ENCODE measurements at places on chromosomes 4 and X.
A peak's percentile ranks its signal among the peaks of the same experiment; 100 is the strongest.

DNA sequence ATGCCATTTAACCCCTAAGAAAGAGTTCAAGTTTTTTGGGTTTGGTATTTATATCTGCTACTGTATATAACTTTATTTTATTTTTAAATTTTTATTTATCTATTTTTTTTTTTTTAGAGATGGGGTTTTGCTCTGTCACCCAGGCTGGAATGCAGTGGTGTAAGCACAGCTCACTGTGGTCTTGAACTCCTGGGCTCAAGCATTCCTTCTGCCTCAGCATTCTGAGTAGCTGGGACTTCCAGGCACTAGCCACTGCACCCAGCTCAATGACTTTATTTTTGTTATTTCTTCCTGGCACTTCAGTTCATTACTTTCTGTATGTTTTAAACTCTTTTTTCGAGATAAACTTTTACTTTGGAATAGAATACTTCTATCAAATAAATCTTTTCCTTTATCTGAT, 42.4 kb upstream of the PGAM4 start:
- no peak for DNase-seq

DNA sequence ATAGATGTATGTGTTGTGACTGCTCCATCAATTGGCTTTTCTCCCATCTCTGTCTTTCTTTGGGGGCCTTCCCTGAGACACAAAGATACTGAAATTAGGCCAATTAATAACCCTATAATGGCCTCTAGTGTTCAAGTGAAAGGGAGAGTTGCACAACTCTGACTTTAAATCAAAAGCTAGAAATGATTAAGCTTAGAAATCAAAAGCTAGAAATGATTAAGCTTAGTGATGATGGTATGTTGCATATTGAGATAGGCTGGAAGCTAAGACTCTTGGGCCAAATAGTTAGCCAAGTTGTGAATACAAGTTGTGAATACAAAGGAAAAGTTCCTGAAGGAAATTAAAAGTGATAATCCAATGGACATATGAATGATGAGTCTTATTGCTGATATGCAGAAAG, 452.9 kb upstream of the AGA start:
- DNase-seq: no peak

- DNase-seq: no peak
Measured at GRCh38 chrX:36961590-36961989, 46.6 kb upstream of the FAM47C start.

GRCh38 chrX:129233786-129234185, 289.5 kb downstream of the SMARCA1 start:
- DNase-seq: no peak

DNA sequence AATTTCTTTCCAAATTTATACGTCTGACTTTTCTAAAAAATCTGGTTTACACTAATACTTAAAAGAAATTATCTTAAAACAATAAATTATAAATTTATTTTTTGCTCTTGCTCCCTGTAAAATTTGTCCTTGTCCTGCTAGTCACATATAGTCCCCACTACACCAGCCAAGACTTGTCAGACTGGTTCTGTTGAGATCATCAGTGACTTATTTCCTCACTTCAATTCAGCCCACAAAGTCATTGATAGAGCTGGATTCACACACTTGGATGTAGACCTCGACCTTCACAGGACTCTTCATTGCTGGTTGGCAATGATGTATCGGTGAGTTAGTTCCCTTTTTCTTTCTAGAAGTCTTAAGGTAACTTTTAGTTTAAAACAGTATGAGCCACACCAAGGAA, at the start of gene TMPRSS11E:
Gene TMPRSS11E (plus strand): TSS at position 263 of the 400 bp plus-strand sequence. CDS start 50 bp downstream, at position 313.
- DNase-seq: no peak

DNA sequence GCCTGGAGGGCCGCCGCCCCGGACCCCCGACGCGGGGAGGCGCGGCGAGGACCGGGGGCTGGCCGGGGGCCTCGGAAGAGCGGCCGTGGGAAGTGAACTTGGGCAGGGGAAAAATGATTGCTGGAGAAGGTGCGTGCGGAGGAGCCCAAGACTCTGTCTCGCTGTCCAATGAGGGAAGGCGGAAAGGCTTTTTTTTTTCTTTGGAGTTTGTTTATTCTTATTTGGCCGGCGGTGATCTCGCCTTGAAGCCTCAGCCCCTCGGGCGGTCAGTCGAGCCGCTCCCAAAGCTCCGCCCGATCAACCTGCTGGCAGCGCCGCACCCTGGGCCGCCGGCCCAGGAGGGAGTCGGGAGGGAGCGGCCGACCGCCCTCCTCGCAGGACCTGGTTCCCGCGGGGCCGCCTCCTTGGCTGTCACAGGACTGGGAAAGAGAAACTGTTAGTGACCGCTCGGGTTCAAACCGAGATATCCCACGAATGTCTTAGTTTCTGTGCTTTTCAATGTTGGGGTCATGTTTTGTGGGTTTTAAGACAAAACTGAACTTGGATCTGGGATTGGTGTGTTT, 2.5 kb downstream of the CPEB2 start:
- DNase-seq: peak; percentile 20

DNA sequence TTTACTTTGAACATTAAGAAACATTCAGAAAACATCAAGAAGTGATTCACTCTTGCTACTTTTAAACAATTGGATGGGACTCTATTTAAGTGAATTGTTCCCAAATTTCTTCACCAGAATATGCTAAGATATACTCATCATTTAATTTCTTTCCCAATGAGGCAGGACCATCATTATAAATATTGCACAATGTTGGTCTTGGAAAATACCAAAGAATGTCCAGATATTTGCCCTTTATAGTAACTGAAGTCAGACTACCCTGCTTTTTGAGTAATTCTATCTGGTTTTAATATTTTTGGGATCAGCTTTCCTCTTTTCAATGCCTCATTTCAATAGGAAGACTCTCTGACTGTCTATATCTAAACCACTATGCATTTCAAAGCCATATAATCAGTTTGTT, 129.4 kb upstream of the TENM3 start:
- DNase-seq: no peak

GRCh38 chrX:39309721-39310152, 508.5 kb downstream of the MID1IP1 start:
- DNase-seq: peak; percentile 16

GRCh38 chr4:40837094-40837870, 87.5 kb downstream of the NSUN7 start:
- no peak for DNase-seq

DNA sequence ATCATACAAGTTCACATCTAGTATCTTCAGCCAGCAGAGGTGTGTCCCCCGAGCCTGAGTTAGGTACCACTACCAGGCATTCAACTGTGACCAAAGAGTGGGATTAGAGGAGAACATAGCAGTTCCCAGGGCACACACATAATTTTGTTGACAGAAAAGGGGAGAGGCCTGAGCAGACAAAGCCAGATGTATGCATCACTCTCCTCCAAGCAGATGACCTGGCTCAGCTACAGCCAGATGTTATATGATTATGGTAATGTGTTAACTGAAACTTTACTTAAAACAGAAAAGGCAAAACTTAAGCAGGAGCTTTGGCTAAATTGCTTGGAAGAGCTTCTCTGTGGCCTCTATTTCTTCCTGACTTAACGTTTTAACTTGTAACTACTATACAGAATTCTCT, 88.9 kb downstream of the CC2D2A start:
- DNase-seq: no peak

DNA sequence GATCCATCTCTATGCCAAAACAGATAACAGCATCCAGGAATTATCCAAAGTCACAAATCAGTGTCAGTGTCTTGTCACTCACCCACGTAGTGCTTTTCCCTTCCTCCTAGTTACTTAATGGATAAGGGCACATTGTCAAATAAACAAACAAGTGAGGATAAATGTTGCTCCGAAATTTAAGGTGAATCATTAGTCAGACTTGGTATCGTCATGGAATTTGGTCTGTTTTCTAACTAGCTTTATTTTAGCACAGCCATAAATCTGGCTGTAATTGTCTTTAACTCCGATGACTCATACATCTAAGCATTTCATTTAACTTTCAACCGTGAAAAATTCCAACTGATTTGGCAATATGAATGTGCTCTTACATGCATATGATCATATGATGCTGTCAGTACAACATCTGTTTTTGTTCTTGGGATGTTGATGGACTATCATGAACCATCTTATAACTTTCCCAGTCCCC, 83.3 kb downstream of the SNCA start:
- DNase-seq: no peak

- no peak for DNase-seq
Measured at GRCh38 chr4:159398236-159398638, 295.4 kb downstream of the RAPGEF2 start.

GRCh38 chr4:98166025-98166730, 22.9 kb upstream of the STPG2 start:
- DNase-seq: no peak

GRCh38 chrX:2774057-2774456, 22.2 kb downstream of the XG start:
- no peak for DNase-seq

- no peak for DNase-seq
Measured at GRCh38 chr4:47213539-47213938, 182.2 kb downstream of the GABRB1 start.

DNA sequence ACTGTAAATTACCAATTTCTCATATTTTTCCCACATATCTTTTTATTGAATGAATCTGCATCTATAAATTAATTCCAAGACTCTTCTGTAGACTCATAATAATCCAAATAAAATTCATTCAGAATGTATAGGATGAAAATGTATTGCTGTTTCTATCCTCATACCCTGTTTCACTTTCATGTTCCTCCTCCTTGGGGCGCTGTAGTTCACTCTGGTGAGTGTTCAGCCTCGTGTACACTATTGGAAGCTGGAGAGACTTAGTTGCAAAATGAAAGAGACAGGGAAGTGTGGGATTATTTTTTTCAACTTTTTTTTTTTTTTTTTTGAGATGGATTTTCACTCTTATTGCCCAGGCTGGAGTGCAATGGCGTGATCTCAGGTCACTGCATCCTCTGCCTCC, 296.1 kb downstream of the TLL1 start:
- DNase-seq: no peak
